ENCODE measurements at places on chromosomes 12 and 14.

DNA sequence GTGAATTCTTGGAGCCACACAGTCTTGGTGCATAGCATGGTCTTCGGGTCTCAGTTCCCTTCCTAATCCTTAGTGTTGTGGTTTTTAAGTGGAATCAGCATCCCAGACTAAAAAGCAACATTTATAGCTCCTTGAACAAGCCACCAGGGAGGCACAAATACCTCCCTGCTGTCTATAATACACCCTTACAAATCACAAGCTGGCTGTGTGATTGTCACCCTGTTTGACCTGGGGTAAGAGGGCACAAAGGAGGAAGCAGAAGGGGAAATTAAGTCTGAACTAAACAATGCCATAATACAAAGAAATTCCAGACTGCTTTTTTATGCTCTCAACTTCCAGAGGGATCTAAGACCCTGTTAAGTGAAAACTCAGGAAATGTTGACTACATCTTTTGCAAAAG is 7.7 kb upstream of the MMP19 start:
- DNase-seq = no peak

DNA sequence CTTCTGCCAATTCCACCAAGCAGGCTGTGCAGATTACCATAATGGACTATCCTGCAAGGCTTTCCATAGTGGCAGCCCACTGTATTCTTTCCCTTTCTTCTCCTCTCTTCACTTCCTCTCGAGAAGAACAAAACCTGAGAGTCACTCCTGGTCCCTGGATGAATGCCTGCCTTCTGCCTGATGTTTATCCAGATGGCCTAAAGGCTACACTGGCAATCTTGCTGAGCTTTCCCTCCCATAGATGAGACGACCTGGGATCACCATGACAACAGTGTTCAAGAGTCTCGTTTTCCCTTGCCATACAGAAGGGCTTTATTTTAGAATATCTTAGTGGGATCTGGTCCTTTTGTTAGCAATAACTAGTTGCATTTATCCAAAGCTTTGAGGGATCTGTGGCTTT is 142.3 kb downstream of the RTN1 start:
- no peak for DNase-seq

DNA sequence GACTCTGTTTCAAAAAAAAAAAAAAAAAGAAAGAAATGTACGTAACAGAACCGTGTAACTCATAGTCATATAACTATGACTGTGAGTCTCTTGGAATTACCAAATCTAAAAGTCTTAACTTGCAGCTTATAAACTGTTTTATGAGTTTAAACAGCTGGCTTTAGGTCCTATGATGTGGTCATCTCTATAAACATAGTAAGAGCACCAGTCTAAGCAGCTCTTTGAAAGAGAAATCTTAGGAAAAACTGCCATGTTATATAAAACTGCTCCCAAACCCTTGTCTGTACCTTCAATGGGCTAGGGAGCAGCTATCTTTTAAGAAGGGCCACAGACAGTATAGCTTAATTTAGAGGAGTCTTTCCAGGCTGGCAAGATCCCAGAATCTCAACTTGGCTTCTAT is 115.5 kb upstream of the AEBP2 start:
- no peak for DNase-seq

- DNase-seq = no peak
Observed at GRCh38 chr14:95320078-95320895, 579 bp upstream of the CLMN start.

DNA sequence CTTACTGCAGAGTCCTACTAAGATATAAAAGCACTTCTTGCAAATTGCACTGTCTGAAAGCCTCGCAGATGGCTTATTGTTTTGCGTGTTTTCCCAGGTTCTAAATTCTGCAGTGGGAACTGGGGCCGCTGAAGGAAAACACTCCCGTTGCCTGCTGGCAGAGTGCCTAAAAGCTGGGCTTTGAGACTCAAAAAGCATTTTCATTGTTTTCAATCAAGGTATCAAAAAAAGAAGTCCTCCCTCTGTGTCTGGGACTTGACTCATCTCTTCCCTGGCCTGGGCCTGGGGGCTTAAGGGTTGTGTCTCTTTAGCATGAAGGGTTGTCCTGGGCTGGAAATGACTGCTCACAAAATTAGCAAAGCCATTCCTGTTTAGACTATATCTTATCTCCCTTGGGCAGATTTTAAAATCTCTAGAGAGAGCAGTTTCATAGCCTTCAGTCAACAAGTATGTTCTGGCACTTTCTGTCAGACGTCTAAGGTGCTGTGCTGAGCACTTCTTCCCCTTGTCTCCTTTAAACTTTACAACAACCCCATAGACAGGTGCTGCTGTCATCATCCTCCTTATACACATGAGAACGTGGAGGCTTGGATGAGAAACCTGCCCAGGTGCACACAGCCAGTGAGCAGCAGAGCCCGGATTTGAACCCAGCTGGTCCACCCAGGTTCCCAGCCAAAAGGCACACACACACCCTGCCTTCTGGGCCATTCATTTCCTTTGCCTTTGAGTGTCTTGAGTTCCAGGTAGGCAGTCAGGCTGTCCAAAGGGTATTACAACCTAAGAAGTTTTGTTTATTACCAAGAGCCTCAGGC is 31.1 kb downstream of the ELK3 start:
- DNase-seq = no peak

- peak; percentile 53 for DNase-seq
Observed at GRCh38 chr12:131947482-131948027, 2.2 kb upstream of the EP400 start.

GRCh38 chr12:52912711-52913430 is 8.0 kb upstream of the KRT8 start:
- DNase-seq = no peak

GRCh38 chr12:32809846-32810245 is 54.1 kb upstream of the YARS2 start:
- DNase-seq = no peak

DNA sequence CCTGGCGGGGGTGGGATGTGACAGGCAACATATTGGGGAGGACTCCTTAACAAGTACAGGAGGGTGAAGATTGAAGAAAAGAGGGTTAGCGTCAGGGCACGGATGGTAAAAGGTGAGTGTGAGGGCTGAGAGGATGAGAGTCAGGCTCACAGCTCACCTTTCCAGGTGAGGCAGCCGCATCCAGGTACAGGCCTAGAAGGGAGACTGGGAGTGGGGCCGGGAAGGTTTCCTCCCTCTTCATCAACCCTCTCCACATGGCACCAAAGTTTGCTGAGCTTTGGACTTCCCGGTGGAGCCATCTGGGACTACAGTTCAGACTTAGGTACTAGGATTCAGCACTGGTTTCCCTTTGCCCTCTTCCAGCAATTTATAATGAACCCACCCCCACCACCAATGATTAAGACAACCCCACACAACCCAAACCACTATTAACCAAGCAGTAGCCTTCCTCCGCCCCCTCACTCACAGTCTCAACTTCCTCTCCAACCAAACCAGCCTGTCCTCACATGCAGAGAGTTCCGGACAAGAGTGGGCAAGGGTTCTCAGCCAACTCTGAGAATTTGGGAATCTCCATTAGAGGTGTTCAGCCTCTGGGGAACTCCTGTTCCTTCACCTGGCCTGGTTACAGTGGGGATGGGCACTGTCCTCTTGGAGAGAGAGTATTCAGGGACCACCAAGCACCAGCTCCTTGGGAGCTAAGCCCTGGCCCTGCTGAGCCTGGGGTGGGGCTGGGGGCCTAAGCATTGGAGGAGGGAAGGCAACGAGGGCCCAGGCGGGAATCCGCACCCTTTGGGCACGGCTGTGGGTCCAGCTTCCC is 2.4 kb upstream of the HOXC4 start:
- DNase-seq = no peak

Data from activated CD8-positive, alpha-beta memory T cell treated with anti-CD3 and anti-CD28 coated beads, Interleukin-2, amount 50 U/mL, for 48 hours (primary cell).